Thymus (tissue), 14 donors: ENCODE measurements at places on chromosomes 7 and 10.

- DNase-seq, result peak; percentile 16
- peak overlapping the region; percentile 85 for H3K27ac ChIP-seq
These were observed 69.3 kb downstream of the MYOF start for GRCh38 chr10:93412801-93413200.

DNA sequence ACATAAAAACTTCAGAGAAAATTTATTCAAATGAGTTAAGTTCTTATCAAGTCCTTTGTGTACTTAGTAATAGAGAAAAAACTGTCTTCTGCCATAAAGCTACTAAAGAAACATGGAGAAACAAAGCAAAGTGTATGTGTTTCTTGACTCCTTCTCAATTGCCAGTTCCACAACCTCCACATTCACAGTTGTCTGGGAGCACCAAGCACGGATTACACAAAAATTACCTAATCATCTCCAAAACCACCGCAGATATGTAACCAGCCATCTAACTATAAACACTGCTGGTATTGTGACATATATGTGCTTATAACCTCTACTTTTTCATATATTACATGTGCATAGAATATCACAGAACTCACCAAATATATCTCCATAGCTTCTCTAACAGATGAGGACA, 23.1 kb downstream of the MAGI2 start:
- DNase-seq, result no peak
- H3K27ac ChIP-seq, result no peak overlapping the region
- no peaks in the 10 kb centered on the region for H3K27me3 ChIP-seq

DNA sequence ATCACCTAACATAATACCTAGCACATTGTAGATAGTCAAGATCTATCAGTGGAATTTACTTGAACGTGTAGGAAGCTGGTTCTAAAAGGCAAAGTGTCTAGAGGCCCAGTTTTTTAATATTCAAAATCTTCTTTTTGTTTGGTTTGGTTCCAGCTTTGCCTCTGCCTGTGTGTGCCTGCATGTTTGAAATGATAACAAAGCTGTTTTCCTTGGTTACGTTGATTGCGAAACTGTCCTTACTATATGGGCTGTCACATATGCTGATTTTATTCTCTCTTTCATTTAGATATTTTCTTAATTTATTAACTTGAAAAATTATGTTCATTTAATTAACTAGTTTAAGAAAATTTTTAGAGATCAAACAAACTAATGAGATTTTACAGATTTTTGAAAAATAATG, 237.3 kb downstream of the SEMA3A start:
- no peaks in the 10 kb centered on the region for H3K27me3 ChIP-seq
- H3K36me3 ChIP-seq, result no peaks in the 10 kb centered on the region
- H3K4me3 ChIP-seq, result no peak overlapping the region
- no peak overlapping the region for H3K27ac ChIP-seq

DNA sequence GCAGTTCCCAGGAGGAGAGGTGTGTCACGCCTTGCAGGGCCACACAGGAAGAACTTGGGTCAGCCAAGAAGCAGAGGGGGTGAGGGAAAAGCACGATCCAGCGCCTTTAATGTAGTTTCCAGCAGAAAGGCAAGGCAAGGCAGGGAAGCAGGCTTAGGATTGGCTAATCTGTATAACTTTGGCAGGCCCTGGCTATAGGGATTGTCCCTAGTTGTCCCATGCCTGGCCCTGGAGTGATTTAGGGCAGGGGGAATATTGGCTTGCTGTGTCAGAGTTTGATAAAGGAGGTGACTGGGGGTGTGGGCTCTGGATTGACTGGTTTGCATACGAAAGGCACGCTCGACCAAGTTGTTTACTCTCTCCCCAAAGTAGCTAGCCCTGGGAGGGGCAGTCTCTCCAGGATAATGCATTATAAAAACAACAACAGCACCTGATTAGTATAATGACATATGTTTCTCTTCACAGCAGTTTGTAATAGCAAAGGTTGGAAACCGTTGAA, 44.5 kb downstream of the RBM28 start:
- H3K27ac ChIP-seq, result no peak overlapping the region
- no peaks in the 10 kb centered on the region for H3K4me1 ChIP-seq
- no peak overlapping the region for H3K4me3 ChIP-seq
- H3K27me3 ChIP-seq, result no peaks in the 10 kb centered on the region
- peaks cover 15% of the 10 kb centered on the region for H3K36me3 ChIP-seq

- DNase-seq, result peak; percentile 13
- H3K27me3 ChIP-seq, result no peaks in the 10 kb centered on the region
- no peak overlapping the region for H3K4me3 ChIP-seq
- peaks cover 68% of the 10 kb centered on the region for H3K36me3 ChIP-seq
- no peak overlapping the region for H3K27ac ChIP-seq
These were observed 113.2 kb downstream of the KMT2E start for GRCh38 chr7:105127179-105127578.
